ENCODE measurements at places on chromosomes 13 and 19.

DNA sequence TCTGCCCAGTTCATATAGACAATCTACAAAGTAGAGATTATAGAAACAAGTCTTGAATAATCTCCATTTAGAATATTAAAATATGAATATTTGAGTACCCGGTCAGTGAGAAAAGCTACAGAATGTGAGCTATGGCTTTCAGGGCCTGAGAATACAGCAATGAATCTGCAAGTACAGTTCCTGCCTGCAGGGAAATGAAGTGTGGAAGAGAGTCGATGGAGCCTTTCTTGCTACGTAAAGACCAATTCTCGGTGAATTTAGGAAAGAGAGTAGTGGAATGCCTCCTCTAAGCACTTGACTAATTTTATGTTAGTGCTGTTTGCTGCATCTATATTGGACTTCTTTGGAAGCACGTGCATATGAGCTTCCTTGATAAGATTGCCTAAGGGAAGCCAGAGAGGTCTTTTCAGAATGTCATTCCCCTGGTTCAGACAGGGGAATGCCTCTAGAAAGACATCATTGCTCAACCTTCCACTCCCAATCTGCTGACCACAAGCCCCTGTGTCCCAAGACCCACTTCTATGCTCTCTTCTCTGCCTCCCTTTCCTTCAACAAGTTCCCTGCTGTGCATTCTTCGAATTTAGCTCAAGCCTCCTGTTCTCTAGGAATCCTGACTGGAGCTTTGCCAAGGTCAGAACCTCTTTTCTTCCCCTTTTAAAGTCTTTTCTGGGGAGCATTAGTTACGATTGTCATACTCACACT is 41.9 kb downstream of the GPC6 start:
- DNase-seq, result no peak

DNA sequence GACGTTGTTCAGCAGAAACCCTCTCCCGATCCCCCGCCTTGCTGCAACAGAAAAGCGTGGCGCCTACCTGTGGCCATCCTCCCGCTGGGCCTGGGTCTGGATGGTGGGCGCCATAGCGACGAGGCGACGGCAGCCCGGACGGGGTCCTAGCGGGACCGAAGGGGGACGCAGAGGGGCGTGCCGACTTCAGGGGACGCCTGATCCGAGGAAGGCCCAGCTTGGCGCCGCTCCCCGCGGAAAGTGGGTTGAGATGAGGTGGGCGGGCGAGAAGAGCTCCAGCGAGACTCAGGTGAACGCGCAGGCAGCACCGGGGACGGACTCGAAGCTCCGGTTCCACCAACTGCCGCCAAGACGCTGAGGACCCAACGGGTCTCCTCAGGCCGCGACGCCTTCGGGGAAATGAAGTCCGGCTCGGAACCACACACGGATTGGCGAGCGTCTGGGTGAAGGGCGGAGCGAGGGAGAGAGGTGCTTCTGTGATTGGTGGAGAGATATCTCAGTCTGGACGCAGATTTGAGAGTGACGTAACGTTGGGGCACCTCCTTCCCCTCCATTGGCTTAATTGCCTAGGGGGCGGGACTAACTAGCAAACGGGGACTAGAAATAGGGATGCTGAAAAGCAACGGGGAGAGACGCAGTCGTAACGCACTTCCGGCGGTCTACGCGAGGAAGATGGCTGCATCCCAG is at the start of the genes MED29 and PAF1:
Gene MED29, plus strand, starts transcription at position 628 of the 687 bp plus-strand sequence. Its CDS starts 45 bp downstream, at position 673.
Gene PAF1, minus strand, starts transcription at position 356 of the 687 bp plus-strand sequence. Its CDS starts 242 bp downstream, at position 114.
- DNase-seq, result peak; percentile 98

- no peak for DNase-seq
Measured at GRCh38 chr13:89688918-89689317, 1658.6 kb upstream of the MIR17HG start.

DNA sequence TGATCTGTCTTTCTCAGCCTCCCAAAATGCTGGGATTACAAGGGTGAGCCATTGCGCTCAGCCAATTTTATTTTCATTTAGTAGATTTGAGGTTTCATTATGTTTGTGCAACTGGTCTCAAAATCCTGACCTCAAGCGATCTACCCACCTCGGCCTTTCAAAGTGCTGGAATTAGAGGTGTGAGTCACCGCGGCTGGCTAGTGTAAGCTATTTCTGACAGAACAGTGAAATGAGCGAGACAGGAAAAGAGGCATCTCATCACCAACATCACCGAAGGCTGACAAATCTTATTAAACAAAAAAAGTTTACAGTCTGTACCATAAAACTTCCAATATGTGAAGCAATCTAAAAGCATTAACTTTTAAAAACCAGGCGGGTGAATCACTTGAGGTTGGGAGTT is 12.2 kb upstream of the ZNF888 start:
- no peak for DNase-seq

- no peak for DNase-seq
Measured at GRCh38 chr19:46962030-46962570, 57.5 kb upstream of the NPAS1 start.

DNA sequence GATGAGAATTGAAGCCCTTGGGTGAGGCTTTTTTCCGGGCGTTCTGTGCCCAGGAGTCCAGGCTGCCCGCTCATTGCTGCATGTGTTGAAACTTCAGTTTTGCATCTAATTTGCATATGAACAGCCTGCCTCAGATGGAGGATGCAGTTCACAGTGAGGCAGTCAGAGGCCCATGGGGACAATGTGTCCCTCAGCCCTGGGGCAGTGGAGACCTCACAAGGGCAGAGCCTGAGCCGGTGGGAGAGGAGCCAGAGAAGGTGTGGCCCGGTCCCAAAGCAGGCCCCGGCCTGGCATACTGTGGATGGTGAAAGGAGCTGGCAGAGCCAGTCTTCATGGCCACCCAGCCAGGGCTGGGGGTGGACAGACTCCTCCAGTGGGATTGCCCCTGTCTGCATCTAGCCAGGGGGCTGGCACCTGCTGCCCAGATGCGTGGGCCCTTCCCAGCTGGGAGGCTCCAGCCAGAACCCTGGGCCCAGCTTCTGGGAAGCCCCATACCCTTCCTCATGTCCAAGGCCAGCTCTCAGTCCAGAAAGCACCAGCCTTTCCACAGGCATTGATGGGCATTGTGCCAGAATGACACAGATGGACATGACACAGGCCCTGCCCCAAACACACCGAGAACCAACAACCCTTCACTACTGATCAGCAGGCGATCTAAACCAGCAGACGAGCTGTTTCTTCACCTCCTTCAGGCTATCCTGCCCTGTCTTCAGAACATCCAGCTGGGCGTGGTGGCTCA is 32.9 kb upstream of the KCTD15 start:
- DNase-seq, result no peak

DNA sequence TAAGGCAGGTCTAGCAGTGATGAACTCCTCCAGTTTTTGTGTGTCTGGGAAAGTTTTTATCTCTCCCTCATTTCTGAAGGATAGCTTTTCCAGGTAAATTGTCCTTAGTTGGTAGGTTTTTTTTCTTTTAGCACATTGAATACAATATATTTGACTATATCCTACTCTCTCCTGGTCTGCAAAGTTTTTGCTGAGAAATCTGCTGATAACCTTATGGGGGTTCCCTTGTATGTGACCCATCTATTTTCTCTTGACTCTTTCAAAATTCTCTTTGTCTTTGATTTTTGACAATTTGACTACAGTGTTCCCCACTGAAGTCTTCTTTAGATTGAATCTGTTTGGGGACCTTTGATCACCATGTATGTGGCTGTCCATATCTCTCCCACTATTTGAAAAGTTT is 42.6 kb upstream of the ZNF507 start:
- no peak for DNase-seq

- DNase-seq, result no peak
Measured at GRCh38 chr13:27636589-27637288, 15.0 kb downstream of the POLR1D start.

Measured in PC-9 (cell line).